ENCODE measurements at places on chromosomes 16 and 17. TPM values are rescaled to one million over a fixed set of nuclear protein-coding genes. Genes with fewer than 3 reads are reported as not detected.
A peak's percentile ranks its signal among the peaks of the same experiment; 100 is the strongest.

- peaks cover 10% of the 10 kb centered on the region for H3K27me3 ChIP-seq
- H3K27ac ChIP-seq: peak overlapping the region; percentile 80
- peaks cover 58% of the 10 kb centered on the region for H3K4me1 ChIP-seq
- peak overlapping the region; percentile 89 for H3K4me3 ChIP-seq
- no peaks in the 10 kb centered on the region for H3K36me3 ChIP-seq
Observed at GRCh38 chr17:74737299-74738050, 419 bp downstream of the RAB37 start.

- H3K27me3 ChIP-seq: peaks cover 13% of the 10 kb centered on the region
- H3K4me3 ChIP-seq: peak within 1 kb of the TSS; percentile 52
- DNase-seq: peak; percentile 60
- H3K27ac ChIP-seq: no peak within 1 kb of the TSS
- H3K4me1 ChIP-seq: no peaks in the 10 kb centered on the region
Observed at GRCh38 chr17:3385869-3386816, at the start of gene OR3A2. OR3A2 (minus strand) TSS chr17:3386308.

GRCh38 chr17:34885076-34885475, 76.2 kb downstream of the CCT6B start:
- H3K27ac ChIP-seq: no peak overlapping the region
- H3K4me1 ChIP-seq: no peaks in the 10 kb centered on the region
- no peak overlapping the region for H3K4me3 ChIP-seq
- peaks cover 30% of the 10 kb centered on the region for H3K27me3 ChIP-seq
- H3K36me3 ChIP-seq: no peaks in the 10 kb centered on the region

- no peaks in the 10 kb centered on the region for H3K27me3 ChIP-seq
- no peak for DNase-seq
- peaks cover 5% of the 10 kb centered on the region for H3K4me1 ChIP-seq
- peaks cover 12% of the 10 kb centered on the region for H3K36me3 ChIP-seq
- H3K27ac ChIP-seq: no peak overlapping the region
- no peak overlapping the region for H3K4me3 ChIP-seq
Observed at GRCh38 chr17:29855686-29856085, 74.3 kb downstream of the SSH2 start.

DNA sequence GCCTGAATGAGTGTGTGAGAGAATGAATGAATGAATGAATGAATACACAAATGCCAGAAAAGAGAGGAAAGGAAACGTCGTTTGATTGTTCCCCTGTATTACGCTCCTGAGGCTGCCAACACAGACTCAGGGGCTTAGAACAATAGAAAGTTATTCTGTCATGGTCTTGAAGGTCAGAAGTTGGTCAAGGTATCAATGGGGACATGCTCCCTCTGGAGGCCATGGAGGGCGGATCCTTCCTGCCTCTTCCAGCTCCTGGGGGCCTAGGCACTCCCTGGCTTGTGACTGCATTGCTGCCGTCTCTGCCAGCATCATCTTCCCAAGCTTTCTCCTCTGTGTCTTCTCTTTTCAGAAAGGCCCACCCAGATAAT, 1.5 kb upstream of the SLC38A8 start:
- H3K27ac ChIP-seq: no peak overlapping the region
- no peaks in the 10 kb centered on the region for H3K4me1 ChIP-seq
- H3K4me3 ChIP-seq: no peak overlapping the region
- no peak for DNase-seq
- H3K27me3 ChIP-seq: peaks cover 22% of the 10 kb centered on the region

DNA sequence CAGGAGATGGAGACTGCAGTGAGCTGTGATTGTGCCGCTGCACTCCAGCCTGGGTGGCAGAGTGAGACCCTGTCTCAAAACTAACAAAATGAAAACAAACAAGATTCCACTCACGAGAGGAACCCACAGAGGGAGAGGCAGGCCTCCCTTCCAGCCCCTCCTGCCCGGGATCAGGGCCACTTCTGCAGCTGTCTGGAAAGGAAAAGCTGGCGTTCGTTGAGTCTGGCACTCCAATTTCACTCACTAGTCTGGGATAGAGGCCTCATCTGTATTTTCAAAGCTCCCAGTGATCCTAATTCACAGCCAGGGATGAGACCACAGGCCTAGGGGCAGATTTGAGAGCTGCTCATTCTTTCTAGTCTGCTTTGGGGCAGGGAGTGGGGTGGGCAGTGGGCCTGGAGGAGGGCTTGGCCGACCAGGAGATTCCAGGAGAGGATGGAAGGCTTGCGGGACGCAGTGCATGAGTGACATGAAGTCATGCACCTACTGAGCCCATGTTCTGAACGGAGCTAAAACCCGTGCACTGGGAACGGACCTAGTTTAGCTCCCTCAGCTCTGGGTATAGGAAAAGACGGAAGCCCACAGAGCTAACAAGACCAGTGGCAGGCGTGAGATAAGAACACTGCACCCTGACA, 54.0 kb downstream of the COTL1 start:
- DNase-seq: no peak
- H3K4me3 ChIP-seq: no peak overlapping the region
- peaks cover 23% of the 10 kb centered on the region for H3K4me1 ChIP-seq
- peaks cover 48% of the 10 kb centered on the region for H3K36me3 ChIP-seq

GRCh38 chr16:67091906-67092566, 17.7 kb upstream of the PHAF1 start:
- no peak for DNase-seq
- peaks cover 10% of the 10 kb centered on the region for H3K4me1 ChIP-seq
- peaks cover 30% of the 10 kb centered on the region for H3K36me3 ChIP-seq

DNA sequence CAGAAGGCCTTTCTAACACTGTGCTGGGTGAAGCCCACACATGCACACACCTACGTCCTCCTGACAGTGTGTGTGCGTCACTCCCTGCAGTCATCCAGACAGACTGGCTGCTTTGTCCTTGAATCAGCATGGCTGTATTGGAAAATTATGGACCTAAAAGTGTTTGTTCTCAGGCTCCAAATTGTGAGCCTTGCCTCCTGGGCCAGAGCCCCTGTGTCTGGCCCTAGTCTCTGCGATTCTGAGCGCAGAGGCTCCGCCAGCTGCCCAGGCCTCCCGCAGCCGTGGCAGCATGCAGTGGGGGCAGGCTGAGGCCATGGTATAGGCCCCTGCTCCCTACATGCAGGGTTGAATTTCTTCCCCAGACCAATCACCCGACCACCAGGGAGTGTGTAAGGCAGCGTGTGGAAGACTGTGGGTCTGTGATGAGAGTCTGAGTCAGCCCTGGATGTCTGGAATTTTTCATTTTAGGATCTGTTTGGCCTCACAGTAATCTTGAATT, 166.9 kb downstream of the LGALS9B start:
- no peak overlapping the region for H3K27ac ChIP-seq
- no peaks in the 10 kb centered on the region for H3K27me3 ChIP-seq
- H3K4me3 ChIP-seq: no peak overlapping the region
- no peak for DNase-seq

DNA sequence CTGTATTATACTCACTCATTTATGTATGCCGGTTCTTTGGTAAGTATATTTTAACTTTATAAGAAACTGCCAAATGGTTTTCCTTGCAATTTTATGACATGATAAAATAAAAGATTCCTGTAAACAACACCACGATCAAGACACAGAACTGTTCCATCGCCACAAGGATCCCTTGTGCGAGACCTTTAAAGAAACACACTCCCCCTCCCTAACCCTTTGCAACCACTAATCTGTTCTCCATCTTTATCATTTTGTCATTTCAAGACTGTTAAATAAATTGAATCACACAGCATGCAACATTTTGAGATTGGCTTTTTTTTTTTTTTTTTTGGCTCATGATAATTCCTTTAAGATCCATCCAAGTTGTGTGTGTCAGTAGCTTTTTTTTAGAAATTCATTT, 6.0 kb downstream of the ADGRG5 start:
- peaks cover 28% of the 10 kb centered on the region for H3K4me1 ChIP-seq
- H3K27me3 ChIP-seq: peaks cover 2% of the 10 kb centered on the region
- H3K27ac ChIP-seq: peak overlapping the region; percentile 36
- H3K36me3 ChIP-seq: peaks cover 12% of the 10 kb centered on the region

DNA sequence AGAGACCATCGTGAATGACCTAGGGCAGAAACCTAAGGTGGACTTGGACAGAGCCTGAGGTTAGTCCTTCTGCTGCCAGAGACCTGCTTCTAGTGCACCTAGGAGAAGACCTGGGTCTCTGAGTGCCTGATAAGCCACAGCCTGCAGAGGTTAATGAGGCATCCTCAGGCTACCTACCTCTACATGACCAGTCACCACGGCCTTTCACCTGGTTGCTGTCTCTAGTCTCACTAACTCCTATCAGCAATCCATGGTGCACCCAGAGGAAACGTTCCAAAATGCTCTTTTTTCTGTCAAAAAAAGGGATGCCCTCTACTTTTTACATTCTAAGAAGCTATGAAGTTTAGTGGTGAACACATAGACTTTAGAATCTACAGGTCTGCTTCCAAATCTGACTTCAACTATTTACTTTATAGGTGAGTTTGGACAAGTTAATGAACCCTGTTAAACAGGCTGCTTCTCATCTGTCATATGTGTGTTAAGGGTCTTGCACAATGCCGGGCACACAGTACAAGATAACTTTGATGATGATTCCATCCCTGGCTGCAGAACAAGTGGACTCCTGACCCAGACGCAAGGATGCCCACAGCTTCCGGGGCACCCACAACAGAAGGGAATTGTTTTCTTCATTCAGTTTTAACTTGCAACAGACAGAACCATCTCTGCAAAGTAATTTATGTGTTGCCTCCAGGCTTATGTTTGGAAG, 469.9 kb upstream of the CDH5 start:
- H3K36me3 ChIP-seq: no peaks in the 10 kb centered on the region
- H3K4me3 ChIP-seq: no peak overlapping the region
- no peaks in the 10 kb centered on the region for H3K27me3 ChIP-seq
- DNase-seq: no peak
- no peaks in the 10 kb centered on the region for H3K4me1 ChIP-seq
- no peak overlapping the region for H3K27ac ChIP-seq

DNA sequence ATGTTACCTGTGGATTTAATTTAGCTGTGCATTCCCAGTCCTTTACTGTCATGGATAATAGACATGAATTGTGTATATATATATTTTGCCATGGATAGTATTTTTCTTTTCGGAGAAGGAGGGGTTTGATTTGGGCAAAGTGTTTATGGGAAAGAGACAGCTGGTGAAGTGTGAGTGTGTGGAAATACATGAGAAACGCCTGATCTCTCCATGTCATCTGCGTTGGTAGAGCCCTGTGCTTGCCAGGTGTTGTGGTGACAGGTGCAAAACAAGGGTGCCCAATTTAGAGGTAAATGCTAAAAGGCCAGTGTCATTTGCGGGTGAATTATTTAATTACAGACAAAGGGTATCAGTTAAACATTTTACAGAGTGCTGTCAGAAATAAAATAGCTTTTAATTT, 23.4 kb downstream of the NDEL1 start:
- no peak overlapping the region for H3K27ac ChIP-seq
- no peaks in the 10 kb centered on the region for H3K27me3 ChIP-seq
- peaks cover 17% of the 10 kb centered on the region for H3K4me1 ChIP-seq
- H3K36me3 ChIP-seq: peaks cover 57% of the 10 kb centered on the region

GRCh38 chr17:15999974-16000827, 577 bp downstream of the TTC19 start:
- H3K4me1 ChIP-seq: peaks cover 21% of the 10 kb centered on the region
- DNase-seq: no peak
- peak overlapping the region; percentile 90 for H3K27ac ChIP-seq
- peaks cover 47% of the 10 kb centered on the region for H3K36me3 ChIP-seq
- no peaks in the 10 kb centered on the region for H3K27me3 ChIP-seq
- peak overlapping the region; percentile 91 for H3K4me3 ChIP-seq

- DNase-seq: no peak
- H3K36me3 ChIP-seq: peaks cover 11% of the 10 kb centered on the region
- peaks cover 32% of the 10 kb centered on the region for H3K4me1 ChIP-seq
Observed at GRCh38 chr17:42535155-42536047, 640 bp upstream of the NAGLU start.

GRCh38 chr16:57277586-57277985, 6.9 kb downstream of the PLLP start:
- H3K27ac ChIP-seq: peak overlapping the region; percentile 39
- peaks cover 16% of the 10 kb centered on the region for H3K27me3 ChIP-seq
- DNase-seq: peak; percentile 88
- peak overlapping the region; percentile 73 for H3K4me3 ChIP-seq
- H3K4me1 ChIP-seq: peaks cover 26% of the 10 kb centered on the region

- peaks cover 2% of the 10 kb centered on the region for H3K36me3 ChIP-seq
- no peak for DNase-seq
- no peaks in the 10 kb centered on the region for H3K27me3 ChIP-seq
- H3K4me3 ChIP-seq: no peak overlapping the region
- no peak overlapping the region for H3K27ac ChIP-seq
Observed at GRCh38 chr17:59413014-59413766, 81.7 kb downstream of the YPEL2 start.

GRCh38 chr17:67481808-67482207, 104.7 kb downstream of the PITPNC1 start:
- H3K27ac ChIP-seq: peak overlapping the region; percentile 81
- no peaks in the 10 kb centered on the region for H3K27me3 ChIP-seq
- no peak for DNase-seq
- H3K4me1 ChIP-seq: peaks cover 50% of the 10 kb centered on the region
- H3K36me3 ChIP-seq: no peaks in the 10 kb centered on the region
- H3K4me3 ChIP-seq: peak overlapping the region; percentile 22

DNA sequence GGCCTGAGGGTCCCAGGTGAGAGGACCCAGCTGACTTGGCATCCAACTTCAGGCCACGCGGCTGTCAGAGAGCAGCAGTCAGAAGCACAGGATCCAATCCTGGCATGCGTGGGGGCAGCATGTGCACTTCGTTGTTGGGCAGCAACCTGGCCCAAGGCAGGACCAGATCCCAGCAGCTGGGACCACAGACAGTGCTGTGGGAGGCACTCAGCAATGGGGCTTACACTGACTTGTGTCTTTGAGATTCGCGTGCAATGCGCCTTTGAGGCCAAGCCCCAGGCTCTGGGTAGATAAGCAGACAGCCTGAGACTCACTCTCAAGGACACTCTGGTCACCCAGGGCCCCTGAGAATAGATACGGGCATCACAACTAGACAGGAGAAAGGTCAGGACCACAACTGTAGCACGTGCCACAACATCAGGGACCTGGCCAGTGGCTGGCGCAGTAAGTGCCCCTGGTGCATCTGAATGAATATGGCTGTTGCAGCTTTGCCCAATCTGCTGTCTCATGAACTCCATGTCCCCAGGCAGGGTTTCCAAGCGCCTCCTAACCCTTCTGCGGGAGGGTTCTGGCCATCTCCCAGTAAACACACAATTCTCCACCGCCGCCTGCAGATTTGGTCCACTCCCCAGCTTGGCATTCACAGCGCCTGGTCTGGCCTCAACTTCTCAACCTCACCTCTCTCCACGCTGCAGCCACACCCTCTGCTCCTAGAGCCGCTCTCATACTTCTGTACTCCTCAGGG, 3.2 kb downstream of the PAM16 start:
- no peak for DNase-seq
- H3K4me3 ChIP-seq: no peak overlapping the region
- peaks cover 14% of the 10 kb centered on the region for H3K4me1 ChIP-seq
- no peaks in the 10 kb centered on the region for H3K27me3 ChIP-seq
- H3K27ac ChIP-seq: no peak overlapping the region

The GCGR gene
- total RNA-seq: not detected

The CACNA1H gene
- total RNA-seq: 0.05 TPM

The NPTX1 gene
- 30.4 TPM for total RNA-seq

The TNFRSF13B gene
- not detected for total RNA-seq

The SLC13A2 gene
- not detected for total RNA-seq

The TSEN54 gene
- total RNA-seq: 61.7 TPM

The ENPP7 gene
- total RNA-seq: 0.09 TPM

The GP2 gene
- total RNA-seq: not detected

The CACNG3 gene
- not detected for total RNA-seq

The TBC1D3I gene
- total RNA-seq: 1.9 TPM

The LITAFD gene
- not detected for total RNA-seq
